Stimulated activated CD8-positive, alpha-beta memory T cell treated with anti-CD3 and anti-CD28 coated beads, Interleukin-7, amount 100 ng/mL, for 24 hours (primary cell): ENCODE measurements at places on chromosomes 11 and 22.
A peak's percentile ranks its signal among the peaks of the same experiment; 100 is the strongest.

- DNase-seq, result no peak
Observed at GRCh38 chr22:38864361-38865191, 7.4 kb downstream of the CBX6 start.

- DNase-seq, result no peak
Observed at GRCh38 chr11:34860034-34860433, 56.1 kb downstream of the APIP start.

GRCh38 chr22:36587289-36588154 is 58.6 kb upstream of the EIF3D start:
- no peak for DNase-seq

- peak; percentile 85 for DNase-seq
Observed at GRCh38 chr22:32411829-32412592, at the start of gene RTCB. RTCB (minus strand) TSS chr22:32412247; CDS start chr22:32412156, 91 bp downstream.

DNA sequence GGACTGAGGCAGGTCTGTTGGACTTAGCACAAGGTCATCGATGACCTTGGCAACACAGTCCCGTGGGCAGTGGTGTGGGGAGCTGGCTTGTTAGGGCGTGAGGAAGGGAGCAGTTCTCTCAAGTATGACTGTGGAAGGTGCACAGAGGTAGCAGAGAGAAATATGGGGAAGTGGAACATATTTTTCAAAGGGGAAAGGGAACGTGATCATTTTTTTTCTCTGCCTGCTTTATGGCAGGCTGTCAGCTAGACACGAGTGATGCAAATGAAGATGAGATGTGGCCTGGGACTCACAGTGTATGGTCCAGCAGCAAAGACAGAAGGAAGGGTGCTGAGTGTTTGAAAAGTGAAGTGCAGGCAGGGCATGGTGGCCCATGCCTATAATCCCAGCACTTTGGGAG is 30.6 kb downstream of the ADAMTS8 start:
- DNase-seq, result no peak

DNA sequence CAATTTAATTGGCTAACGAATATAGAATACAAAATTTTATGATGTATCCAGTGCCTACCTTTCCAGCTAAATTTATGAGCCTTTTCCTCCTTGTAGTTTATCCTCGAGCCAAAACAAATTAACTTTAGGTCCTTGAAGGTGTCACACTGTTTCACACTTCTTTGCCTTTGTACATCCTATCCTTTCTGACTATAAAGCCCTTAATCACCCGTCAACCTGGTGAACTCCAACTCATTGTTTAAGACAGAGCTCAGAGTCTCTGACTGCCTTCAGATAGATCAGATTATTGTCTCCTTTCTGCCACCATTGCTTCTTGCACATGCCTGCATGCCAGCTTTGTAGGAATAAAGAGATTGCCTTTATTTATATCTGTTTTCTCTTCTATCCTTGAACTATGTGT is 58.8 kb downstream of the CNTN5 start:
- DNase-seq, result no peak

- DNase-seq, result no peak
Observed at GRCh38 chr11:45383224-45383623, 97.1 kb upstream of the SYT13 start.

- DNase-seq, result no peak
Observed at GRCh38 chr11:61688365-61689163, 8.4 kb downstream of the DAGLA start.

DNA sequence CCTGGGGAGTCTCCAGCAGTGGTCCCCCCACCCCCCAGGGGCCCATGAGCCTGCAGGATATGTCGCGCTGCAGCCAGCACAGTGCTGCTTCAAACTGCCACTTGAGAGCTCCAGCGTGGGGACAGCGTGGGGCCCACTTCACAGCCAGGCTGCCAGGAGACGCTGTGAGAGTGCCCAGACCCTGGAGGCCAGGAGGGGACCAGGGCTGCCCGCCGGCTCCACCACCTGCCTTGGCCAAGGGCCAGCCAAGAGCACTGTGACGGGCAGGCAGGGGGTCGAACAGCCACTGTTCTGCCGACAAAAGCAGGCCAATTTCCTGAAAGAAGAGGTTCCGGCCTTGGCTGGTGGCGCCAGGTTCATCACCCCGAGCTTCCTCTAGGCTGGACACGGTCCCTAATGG is 60.2 kb downstream of the FLRT1 start:
- no peak for DNase-seq

DNA sequence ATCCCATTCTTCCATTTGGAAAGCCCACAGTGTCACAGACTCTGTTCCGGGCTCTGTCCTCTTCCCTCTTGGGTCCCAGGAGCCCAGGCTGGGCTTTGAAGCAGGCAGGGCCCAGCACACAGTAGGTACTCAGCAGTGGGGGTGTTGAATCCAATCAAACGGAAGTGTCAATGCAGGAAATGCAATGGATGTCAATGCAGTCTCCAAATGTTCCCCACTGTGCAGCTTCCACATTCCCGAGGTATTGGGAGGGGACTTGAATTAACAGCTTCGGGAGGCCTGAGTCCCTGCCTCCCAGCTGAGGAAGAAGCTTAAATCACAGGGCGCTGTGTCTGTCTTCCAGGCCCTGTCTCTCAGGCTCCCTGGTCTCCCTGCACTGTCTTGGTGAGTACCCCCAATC is 21.8 kb upstream of the SMIM35 start:
- no peak for DNase-seq

GRCh38 chr11:88193278-88193677 is 18.0 kb upstream of the RAB38 start:
- no peak for DNase-seq

- DNase-seq, result no peak
Observed at GRCh38 chr22:17797721-17798559, 23.7 kb upstream of the BID start.

DNA sequence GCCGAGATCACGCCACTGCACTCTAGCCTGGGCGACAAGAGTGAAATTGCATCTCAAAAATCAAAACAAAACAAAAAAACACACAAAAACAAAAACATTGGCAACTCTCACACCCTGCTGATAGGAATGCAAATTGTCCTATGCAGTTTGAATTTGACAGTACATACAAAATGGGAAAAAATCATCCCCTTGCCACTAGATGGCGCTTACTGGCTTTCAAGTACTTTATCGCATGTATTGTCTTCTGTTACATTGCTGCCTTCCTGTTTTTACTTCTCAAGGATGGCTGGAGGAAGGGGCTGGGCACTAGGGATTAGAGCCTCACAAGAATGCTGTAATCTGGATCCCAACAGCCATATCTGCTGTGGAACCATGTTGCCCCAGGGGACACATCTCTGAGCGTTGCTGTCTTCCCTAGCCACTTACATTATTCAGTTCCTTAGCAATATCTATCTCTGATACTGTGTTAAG is 59.4 kb upstream of the A4GALT start:
- DNase-seq, result no peak

GRCh38 chr11:8083871-8084281 is 2.9 kb downstream of the TUB start:
- DNase-seq, result no peak

GRCh38 chr11:85123752-85124231 is 503.4 kb downstream of the DLG2 start:
- DNase-seq, result no peak

DNA sequence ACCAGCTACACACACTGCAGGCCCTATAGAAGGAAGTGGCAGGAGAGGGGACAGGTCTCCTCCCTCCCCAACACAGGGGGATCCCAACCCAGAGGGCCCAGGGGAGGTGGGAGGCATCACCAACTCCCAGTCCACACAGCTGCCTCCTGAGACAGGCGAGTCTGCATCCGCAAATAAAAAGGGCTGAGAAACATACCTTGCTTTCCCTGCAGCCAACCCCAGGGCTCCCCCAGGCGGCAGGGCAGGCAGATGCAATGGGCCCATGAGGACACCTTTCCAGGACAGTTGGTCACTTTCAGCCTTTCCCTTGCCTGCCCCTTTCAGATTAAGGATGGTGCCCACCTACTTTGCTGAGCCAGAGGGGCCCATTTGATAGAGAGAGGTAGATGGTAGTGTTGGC is 180.0 kb downstream of the BRD1 start:
- no peak for DNase-seq

GRCh38 chr11:101726988-101727387 is 143.2 kb upstream of the TRPC6 start:
- DNase-seq, result no peak

GRCh38 chr11:57307666-57308270 is 17.0 kb downstream of the TNKS1BP1 start:
- DNase-seq, result no peak
